Stimulated activated CD4-positive, alpha-beta T cell treated with anti-CD3 and anti-CD28 coated beads, Interleukin-1b, Interleukin-23, amount 100 ng/mL, for 1 hour (primary cell): ENCODE measurements at places on chromosomes 7 and 10.

GRCh38 chr7:151541709-151542499 is 22.2 kb upstream of the RHEB start:
- DNase-seq = no peak

GRCh38 chr7:135980012-135980551 is 2.9 kb upstream of the MTPN start:
- no peak for DNase-seq

- no peak for DNase-seq
Measured at GRCh38 chr10:34739915-34740314, 75.2 kb downstream of the PARD3 start.

GRCh38 chr10:31871266-31872065 is 57.2 kb downstream of the ARHGAP12 start:
- DNase-seq = no peak

DNA sequence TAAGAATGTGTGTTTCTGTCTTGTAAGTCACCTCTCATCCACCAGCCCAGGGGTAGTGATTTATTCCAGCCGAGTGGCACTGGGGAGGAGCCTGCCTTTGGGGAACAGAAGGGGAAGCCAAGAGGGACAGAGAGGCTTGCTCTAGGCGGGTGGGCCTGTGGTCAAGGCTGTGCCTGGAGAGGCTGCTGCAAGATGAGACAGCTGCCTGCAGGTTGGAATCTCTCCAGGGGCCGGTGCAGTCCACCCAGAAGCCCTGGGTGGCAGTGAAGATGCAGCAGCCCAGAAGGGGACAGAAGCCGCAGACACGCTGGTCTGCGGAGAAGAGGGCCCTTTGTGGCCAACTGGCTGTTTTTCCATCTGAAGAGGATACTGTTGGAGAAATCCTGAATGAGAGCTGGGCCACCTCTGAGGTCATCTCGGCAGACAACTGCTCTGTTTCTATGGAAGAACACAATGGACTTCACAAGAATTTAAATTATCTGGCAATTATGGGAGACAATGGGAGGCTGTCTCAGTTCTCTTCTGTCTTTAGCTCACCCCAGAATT is 175.7 kb downstream of the GFRA1 start:
- no peak for DNase-seq

GRCh38 chr7:99918959-99919813 is at the start of gene TRIM4:
TRIM4 (minus strand) TSS chr7:99919530; CDS start chr7:99919401, 129 bp downstream.
- DNase-seq = peak; percentile 66

DNA sequence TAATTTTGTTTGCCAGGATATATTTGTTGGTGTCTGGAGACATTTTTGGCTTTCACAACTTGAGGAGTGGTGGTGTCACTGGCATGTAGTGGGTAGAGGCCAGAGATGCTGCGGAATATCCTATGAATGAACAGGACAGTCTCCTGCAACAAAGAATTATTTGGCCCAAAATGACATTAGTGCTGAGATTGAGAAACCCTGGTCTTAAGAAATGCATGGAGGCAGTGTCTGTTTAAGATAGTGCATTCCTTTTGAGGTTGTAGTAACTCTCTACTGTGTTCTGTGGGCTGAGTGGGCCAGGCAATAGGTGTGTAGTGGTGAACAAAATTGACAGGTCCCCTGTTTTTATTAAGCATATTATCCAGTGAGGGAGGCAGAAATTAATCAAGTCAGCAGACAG is 165.5 kb downstream of the CDK14 start:
- DNase-seq = no peak

DNA sequence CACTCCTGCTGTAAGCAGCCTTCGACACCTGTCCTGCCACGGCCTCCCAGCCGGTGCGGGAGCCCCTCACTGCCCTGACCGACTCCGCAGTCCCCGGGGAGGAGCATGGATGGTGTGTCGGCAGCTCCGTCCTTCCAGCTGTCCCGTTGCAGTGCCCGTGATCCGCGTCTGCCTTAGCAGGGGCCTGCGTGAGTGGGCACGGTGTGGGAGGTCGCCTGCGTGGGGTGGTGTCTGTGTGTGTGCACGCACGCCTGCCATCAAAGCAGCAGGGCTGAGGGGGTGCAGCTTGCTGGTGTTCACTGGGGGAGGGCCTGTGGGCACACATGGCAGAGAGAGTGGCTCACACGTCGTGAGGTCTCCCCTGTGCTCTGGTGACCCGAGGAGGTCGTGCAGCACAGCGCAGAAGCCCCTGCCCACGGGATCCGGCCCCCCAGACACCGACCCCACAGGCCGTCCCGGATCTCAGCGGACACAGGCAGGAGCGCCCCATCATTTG is 10.3 kb downstream of the MAFK start:
- DNase-seq = no peak

GRCh38 chr7:7443806-7444350 is 91.8 kb downstream of the COL28A1 start:
- no peak for DNase-seq

- DNase-seq = no peak
Measured at GRCh38 chr7:120874722-120875121, 16.8 kb upstream of the TSPAN12 start.

- DNase-seq = no peak
Measured at GRCh38 chr10:3874990-3875841, 90.2 kb upstream of the KLF6 start.

- no peak for DNase-seq
Measured at GRCh38 chr7:11447106-11447505, 384.9 kb downstream of the THSD7A start.

DNA sequence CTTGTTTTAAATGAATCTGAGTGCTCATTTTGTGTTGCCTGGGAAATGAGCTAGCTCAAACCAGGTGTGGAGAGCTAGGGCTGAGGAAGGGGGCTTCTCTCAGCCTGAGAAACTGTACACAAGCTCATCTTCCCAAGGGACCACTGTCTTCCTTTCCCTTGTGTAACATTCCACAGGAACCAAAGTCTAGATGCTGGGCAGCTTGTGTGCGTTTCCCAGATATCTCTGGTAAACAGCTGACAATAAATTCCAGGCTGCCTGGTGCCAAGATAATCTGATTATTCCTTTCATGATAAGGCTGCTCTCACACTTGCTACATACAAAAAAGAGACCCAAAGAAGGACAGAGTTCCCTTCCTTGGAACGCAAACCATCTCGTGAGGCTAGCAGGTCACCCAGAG is 33.1 kb upstream of the MKLN1 start:
- no peak for DNase-seq

GRCh38 chr7:152512706-152513105 is 76.9 kb upstream of the KMT2C start:
- DNase-seq = no peak

- DNase-seq = no peak
Measured at GRCh38 chr10:124545351-124546054, 83.9 kb downstream of the LHPP start.

GRCh38 chr10:77873536-77874380 is 52.8 kb downstream of the DLG5 start:
- no peak for DNase-seq

GRCh38 chr10:129658376-129659072 is 191.5 kb downstream of the MGMT start:
- DNase-seq = no peak

- DNase-seq = no peak
Measured at GRCh38 chr7:37187179-37187578, 261.5 kb downstream of the ELMO1 start.

GRCh38 chr7:48085942-48086341 is 3.1 kb upstream of the UPP1 start:
- no peak for DNase-seq

DNA sequence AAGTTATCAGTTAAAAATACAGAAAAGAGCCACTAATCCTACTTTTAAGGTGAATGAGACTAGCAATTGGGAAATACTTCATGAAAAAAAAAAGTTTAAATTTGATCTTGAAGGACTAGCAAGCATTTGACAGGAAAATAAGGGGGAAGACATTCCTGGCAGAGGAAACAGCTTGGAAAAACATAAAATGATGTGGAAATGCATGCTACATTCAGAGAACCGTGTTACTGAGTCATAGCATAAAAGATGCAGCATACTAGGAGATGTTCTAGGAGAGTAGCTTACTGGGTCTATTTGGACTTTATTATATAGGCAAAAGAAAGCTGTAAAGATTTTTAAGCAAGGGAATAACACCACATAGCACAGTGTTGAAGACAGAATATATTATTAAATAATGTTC is 108.6 kb upstream of the COL1A2 start:
- DNase-seq = no peak

GRCh38 chr10:13707156-13707881 is 120.6 kb downstream of the PRPF18 start:
- DNase-seq = no peak

- DNase-seq = no peak
Measured at GRCh38 chr10:3773460-3774017, 11.5 kb downstream of the KLF6 start.

DNA sequence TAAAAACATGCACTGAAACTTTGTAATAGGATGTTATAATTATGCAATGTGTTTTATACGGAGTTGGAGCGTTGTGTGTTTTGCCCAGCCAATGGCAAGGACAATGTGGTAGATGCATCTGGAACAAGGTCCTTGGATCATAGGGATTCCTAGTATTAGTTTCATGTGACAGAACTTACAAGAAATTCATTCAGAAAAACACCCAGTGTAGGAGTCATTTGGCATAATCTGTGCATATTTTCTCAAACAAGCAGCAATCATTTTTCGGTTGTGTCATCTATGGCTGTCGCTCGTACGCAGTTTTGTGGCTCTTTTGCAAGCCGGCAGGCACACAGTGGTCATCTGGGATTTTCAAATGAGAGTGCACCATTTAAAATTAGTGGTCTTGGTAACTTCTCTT is 19.8 kb downstream of the CREB5 start:
- no peak for DNase-seq

- DNase-seq = no peak
Measured at GRCh38 chr10:69996611-69997010, 56.0 kb upstream of the MACROH2A2 start.

GRCh38 chr10:72009425-72010081 is 45.4 kb downstream of the CHST3 start:
- DNase-seq = no peak

GRCh38 chr7:87858417-87859100 is 17.6 kb downstream of the SLC25A40 start:
- no peak for DNase-seq

GRCh38 chr10:21626457-21627161 is 92.6 kb downstream of the MLLT10 start:
- no peak for DNase-seq

DNA sequence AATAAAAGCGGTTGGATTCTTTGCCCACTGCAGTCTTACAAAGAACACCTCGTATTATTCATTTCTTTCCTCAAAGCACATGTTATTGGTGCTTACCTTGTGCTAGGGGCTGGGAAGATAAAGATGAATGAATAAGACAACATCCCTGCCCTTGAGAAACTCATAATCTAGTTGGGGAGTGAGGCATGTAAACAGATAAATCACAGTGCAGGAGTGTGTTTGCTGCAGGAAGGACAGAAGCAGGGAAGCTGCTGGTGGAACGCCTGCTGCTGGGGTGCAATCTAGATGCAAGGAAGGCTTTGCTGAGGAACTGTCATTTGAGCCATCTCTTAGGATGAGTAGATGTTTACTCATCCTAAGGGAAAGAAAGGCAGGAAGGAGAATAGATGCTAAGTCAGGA is 135.6 kb downstream of the TMEM178B start:
- DNase-seq = no peak

GRCh38 chr10:6537770-6538169 is 42.3 kb downstream of the PRKCQ start:
- no peak for DNase-seq

GRCh38 chr10:114923551-114923950 is 14.4 kb upstream of the TRUB1 start:
- DNase-seq = no peak

DNA sequence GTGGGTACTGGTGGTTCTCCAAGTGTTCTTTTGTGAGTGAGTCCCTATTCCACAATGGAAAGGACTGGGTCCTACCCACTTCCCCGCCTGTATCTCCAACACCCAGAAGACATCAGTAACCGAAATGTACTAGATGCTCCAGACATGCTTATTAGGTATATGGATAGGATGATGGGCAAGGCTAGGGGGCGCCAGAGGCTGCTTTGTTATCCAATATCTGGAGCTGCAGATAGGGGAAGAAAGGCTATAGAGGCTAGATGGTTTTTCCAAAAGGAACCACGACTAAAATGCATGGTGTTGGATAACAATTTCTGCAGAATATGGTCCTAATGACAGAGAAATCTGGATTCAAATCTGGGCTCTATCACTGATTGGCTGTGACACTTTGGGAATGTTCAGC is 56.2 kb upstream of the TM9SF3 start:
- no peak for DNase-seq

- peak; percentile 52 for DNase-seq
Measured at GRCh38 chr7:101363734-101364374, 1.2 kb downstream of the COL26A1 start.

- no peak for DNase-seq
Measured at GRCh38 chr7:133428326-133428725, 175.4 kb downstream of the EXOC4 start.

- no peak for DNase-seq
Measured at GRCh38 chr7:108086962-108087361, 43.2 kb downstream of the LAMB4 start.

GRCh38 chr10:98308669-98309365 is 40.8 kb upstream of the LOXL4 start:
- DNase-seq = no peak

GRCh38 chr10:117609095-117609795 is 66.7 kb downstream of the EMX2 start:
- no peak for DNase-seq

DNA sequence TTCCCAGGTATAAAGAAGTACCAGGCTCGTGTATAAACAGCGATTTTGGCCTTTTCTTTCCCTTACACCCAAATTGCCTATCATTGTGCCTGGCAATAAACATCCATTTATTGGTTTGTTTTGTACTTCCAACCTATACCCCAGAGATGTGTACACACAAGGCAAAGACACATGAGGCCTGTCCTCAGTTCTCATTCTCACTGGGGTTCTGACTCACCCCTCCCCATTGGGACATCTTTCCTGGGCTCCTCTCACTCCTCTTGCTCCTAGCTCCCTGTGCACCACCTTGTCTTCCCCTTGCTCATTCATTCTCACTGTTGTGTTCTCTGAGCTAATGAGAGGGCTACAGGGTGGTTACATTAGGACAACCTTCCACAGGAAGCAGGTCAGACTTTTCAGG is 240.7 kb downstream of the ANK3 start:
- no peak for DNase-seq

GRCh38 chr10:104199567-104199966 is 32.6 kb downstream of the CFAP43 start:
- no peak for DNase-seq

GRCh38 chr10:49328401-49329145 is 29.6 kb downstream of the C10orf71 start:
- DNase-seq = no peak

DNA sequence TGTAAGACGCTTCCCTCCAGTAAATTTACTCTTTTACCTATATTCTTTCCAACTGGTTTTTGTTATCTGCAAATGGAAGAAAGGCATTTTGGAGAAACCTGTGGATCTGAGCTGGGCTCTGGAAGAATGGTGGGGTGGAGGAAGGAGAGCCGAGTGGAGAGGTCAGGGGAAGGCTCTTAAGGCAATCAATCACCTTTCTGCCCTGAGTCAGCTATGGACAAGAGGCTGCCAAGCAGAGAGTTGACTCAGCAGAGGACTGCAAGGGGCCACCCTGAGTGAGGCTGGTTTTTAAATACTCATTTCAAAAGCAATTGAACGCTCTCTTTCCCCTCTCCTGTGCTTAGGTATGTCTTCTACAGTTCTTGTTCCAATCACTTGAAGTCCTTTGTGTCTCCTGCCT is 81.8 kb downstream of the SPAG6 start:
- DNase-seq = no peak
